ENCODE measurements at places on chromosomes 16 and 17.

DNA sequence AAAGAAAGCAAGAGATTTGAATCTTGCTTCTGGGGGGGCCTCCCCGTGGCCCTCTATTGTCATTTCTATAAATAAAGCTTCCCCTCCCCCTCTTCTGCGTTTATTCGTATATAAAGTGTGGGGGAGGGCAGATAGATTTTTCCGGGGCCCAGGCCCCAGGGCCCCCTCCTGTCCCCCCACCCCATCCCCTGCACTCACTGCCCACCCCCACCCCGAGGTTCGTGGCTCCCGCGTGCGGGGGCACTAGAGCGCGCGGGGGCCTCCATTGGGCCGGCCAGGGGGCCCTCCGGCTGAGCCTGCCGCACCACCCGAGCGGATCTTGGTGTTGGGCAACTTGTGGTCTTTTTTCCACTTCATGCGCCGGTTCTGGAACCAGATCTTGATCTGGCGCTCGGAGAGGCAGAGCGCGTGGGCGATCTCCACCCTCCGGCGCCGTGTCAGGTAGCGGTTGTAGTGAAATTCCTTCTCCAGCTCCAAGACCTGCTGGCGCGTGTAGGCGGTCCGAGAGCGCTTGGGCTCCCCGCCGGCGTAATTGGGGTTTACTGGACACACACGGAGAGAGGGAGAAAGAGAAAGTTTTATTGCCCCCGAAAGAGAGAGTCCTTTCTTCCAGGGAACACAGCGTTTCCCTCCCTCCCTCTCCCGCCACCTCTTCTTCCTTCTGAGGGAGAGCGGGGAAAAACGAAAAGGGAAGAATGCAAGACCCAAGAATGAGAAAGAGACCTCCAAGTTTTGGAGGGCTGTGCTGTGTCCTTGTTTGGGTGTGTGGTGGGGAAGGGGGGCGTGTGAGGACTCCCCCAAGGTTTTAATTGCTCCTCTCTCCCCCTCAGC lies 1.5 kb downstream of the HOXB4 start:
- DNase-seq, result no peak

GRCh38 chr17:13410874-13411273 lies 190.9 kb downstream of the HS3ST3A1 start:
- DNase-seq, result no peak

GRCh38 chr17:50180111-50180510 lies 14.3 kb downstream of the SGCA start:
- DNase-seq, result no peak

DNA sequence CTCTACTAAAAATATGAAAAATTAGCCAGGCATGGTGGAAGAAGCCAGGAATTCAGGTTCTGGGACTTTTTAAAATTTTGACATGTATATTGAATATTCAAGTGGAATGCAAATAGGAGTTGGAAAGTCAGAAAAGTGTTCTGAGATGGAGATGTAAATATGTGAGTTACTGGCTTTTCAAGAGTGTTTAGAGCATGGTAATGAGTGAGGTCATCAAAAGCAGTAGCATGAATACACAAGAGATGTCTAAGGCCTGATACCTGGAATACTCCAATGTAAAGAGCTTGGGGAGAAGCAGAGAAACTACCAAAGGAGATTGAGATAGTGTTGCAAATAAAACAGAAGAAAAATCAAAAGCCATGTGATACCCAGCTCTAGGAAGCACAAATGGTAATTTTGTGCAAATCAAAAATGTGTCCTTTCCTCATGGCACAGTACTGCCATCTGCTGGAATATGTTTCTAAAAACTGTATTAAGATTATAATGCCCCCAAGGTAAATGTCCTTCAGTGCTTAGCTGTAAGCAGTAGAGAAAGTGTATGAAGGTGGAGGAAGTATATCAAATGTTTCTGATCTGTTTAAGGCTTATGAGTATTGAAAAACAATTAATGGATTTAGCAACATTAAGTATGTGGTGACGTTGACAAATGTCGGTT lies 908.4 kb downstream of the KCNJ18 start:
- no peak for DNase-seq

- DNase-seq, result no peak
Observed at GRCh38 chr17:4407851-4408250, 25.9 kb upstream of the SPNS3 start.

GRCh38 chr17:47267354-47267828 lies 13.8 kb downstream of the ITGB3 start:
- DNase-seq, result no peak

DNA sequence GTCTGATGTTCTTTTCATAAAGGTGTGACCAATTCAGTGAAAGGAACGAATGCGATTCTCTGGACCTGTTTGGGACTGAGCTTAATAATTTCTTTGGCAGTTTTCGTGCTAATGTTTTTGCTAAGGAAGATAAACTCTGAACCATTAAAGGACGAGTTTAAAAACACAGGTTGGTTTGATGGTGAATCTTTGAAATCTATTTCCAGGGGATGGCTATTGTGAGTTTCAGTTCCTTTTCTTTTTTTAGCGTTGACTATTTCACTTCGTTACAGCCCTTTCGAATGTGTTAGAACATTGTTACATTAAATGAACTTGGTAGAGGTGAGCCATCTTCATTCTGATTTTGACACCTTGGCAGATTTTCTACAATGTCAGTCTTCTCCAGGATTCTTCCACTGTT lies 1.2 kb downstream of the TNFRSF17 start:
- DNase-seq, result no peak

DNA sequence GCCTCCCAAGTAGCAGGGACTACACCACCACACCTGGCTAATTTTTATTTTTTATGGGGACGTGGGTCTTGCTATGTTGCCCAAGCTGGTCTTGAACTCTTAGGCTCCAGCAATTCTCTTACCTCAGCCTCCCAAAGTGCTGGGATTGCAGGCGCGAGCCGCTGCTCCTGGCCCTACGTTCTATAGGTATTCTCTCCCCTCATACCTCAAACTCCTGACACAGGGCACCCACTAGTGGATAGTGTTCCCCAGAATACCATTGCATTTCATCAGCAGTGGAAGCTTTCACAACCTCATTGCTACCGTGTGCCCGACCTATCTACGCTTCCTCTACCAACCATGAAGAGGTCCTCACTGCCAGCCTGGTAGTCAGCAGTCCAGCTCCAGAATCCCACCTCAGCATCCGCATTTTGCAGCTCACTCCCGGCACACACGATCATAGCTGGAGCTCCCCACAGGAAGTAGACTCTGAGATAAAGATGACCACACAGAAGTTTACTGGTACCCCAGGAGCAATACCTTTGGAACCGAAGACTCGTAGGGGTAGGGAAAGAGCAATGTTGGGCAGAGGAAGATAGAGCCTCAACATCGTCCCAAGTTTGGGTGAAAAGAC lies 9.3 kb downstream of the CTRB2 start:
- DNase-seq, result no peak

GRCh38 chr17:354651-355556 lies 2.3 kb upstream of the RPH3AL start:
- no peak for DNase-seq

- no peak for DNase-seq
Observed at GRCh38 chr16:895371-895770, 75.4 kb downstream of the LMF1 start.

GRCh38 chr16:11609474-11610120 lies 22.9 kb upstream of the LITAF start:
- peak; percentile 24 for DNase-seq

GRCh38 chr17:21772321-21772720 lies 80.0 kb downstream of the KCNJ18 start:
- no peak for DNase-seq

GRCh38 chr17:57597531-57598453 lies 147.3 kb downstream of the CCDC182 start:
- no peak for DNase-seq

DNA sequence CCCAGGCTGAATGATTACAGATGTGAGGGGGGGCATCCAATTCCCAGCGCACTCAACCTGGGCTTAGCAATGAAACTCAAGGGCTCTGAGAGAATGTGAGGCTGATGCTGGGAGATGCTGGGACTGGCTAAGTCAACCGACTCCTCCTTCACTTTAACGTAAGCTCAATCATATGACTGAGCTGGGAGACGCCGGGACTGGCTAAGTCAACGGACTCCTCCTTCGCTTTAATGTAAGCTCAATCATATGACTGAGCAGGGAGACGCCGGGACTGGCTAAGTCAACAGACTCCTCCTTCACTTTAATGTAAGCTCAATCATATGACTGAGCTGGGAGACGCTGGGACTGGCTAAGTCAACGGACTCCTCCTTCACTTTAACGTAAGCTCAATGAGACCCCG lies 179.4 kb downstream of the VPS53 start:
- no peak for DNase-seq

- DNase-seq, result no peak
Observed at GRCh38 chr17:19346351-19347255, 15.9 kb downstream of the B9D1 start.

- DNase-seq, result no peak
Observed at GRCh38 chr17:59627770-59628171, 8.1 kb downstream of the CLTC start.

- DNase-seq, result no peak
Observed at GRCh38 chr16:84121007-84121406, 4.3 kb upstream of the MBTPS1 start.

- DNase-seq, result no peak
Observed at GRCh38 chr16:75107505-75107904, 9.1 kb downstream of the LDHD start.

DNA sequence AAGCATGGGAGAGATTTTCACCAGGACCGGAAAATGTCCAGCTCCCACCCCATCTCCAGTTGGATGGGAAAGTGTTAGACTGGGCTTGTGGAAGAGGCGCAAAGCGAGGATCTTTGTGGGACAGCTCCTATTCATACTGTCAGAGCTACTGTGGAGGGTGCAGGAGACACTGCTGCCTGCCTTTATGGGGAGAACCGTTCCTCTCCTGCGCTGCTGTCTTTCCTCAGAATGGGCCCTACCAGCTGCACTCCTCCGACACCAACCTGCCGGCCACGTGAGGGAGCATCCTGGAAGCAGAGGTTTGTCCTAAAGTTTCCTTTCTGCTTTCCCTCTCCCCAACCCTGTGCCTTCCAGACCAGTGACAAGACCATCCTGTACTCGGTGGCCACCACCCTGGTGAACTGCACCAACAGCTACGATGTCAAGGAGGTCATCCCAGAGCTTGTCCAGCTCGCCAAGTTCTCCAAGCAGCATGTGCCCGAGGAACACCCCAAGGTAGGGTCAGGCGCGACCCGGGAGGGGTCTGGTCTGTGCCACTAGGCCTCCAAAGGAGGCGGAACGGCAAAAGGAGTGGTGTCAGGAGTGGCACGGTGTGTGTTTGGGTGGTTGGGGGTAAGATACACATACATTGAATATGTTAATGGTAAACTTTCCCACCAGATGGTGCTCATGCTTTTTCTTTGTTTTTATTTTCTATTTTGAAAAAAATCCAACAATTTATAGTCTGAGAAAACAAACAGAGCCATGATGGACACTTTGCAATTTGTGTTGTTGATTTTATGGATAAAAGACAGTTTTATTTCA lies 23.0 kb downstream of the SLC35G3 start:
- DNase-seq, result no peak

- no peak for DNase-seq
Observed at GRCh38 chr17:50966163-50966666, 100.1 kb upstream of the TOB1 start.

- no peak for DNase-seq
Observed at GRCh38 chr16:50071075-50071671, 5.4 kb downstream of the HEATR3 start.

DNA sequence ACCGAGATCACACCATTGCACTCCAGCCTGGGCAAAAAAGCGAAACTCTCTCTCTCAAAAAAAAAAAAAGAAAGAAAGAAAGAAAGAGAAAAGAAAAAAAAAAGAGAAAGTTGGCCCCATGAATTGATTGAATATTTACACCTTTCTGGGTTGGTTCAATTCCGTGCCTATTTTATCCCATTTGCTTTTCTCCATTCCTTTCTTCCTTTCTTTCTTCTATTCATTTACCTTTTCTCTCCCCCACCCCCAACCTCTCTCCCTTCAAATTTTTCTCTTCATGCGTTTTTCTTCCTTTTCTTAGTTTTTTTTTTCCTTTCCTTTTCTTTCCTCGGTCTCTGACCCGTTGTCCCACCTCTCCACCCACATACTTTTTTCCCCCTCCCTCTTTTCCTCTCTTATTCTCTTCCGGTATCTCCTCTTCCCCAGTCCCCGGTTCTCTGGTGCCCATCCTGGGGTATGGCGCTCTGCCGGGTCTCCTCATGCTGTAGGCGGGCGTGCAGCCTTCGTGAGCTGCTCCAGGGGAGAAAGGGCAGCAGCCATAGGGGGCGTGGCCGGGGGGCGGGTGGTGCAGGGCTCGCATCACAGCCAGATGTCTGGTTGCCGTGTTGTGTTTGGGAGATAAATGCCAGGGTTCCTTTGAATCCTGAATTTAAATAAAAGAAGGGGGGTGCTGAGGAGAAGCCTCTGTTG lies 5.3 kb upstream of the COL1A1 start:
- no peak for DNase-seq

DNA sequence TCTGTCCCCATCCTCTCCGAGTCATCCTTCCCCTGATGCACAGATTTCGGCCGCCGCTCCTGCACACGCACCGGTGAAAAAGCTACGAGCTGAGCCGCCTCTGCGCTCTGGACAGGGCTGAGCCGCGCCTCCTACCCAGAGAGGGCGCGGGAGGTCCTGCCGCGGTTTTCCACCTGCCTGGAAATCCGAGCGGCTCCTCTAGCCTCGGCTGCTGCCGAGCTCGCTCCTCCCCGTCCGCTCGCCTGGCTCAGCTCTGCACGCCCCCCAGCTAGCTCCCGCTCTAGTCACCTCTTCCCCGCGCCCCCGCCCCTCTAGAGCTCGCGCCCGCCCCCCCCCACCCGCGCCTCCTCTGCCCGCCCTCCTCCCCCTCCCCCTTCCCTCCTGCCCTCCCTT lies 198 bp upstream of the SHISA9 start:
- peak; percentile 31 for DNase-seq

DNA sequence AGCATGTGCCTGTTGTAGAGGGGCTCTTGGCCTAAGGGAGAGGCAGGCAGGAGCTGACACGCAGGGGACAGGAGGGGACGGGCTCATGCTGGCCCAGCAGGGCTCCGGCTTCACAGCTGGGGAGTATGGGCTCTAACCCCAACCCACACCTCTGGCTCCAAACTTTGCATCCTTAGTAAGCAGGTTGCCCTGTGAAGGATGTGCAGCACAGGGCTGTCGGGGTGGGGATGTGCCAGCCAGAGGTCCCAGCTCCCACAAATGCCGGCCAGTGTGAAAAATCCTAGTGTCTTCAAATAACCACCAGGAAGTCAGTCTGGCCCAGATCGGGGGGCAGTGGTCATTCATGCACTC lies 14.0 kb upstream of the FAM83G start:
- no peak for DNase-seq

DNA sequence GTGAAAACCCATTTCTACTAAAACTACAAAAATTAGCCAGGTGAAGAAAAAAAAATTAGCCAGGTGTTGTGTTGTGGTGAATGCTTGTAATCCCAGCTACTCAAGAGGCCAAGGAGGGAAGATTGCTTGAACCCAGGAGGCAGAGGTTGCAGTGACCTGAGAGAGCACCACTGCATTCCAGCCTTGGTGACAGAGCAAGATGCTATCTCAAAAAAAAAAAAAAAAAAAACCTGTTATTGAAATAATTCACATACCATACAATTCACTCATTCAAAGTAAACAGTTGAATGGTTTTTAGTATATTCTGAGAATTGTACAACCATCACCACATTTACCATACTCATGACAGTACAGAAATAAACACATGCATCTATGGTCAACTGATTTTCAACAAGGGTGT lies 31.0 kb downstream of the ZNRF1 start:
- no peak for DNase-seq
